ENCODE measurements at places on chromosomes 3 and 15.

DNA sequence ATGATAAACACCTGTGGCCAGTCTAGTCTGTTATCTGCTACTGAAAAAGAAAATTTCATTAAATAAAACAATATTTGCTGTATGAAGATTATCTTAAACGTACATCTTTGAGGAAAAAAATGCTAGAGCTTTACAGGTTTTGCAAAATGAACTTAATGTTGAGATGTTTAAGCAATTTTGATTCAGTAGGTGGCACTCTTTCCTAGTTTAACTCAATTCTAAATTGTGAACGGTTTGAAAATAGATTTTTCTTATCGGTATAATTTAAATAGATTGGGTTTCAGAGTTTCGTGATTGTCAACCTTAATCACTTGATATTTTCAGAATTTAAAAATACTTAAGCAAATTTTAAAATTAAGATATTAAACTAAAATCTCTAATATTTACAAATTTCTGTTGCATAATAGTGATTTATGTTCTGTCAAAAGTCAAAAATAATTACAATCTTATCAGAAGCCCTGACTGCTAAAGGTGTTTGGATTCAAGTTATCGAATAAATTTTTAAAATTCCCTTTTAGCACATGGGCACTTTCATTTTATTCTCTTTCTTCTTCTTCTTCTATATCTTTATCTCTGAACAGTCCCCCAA, 7.0 kb upstream of the RNF111 start:
- DNase-seq: no peak

GRCh38 chr3:46092702-46093080, 65.4 kb upstream of the XCR1 start:
- no peak for DNase-seq

- no peak for DNase-seq
Measured at GRCh38 chr3:3013317-3014052, 96.7 kb downstream of the IL5RA start.

GRCh38 chr15:42270996-42271395, 2.0 kb upstream of the GANC start:
- no peak for DNase-seq

DNA sequence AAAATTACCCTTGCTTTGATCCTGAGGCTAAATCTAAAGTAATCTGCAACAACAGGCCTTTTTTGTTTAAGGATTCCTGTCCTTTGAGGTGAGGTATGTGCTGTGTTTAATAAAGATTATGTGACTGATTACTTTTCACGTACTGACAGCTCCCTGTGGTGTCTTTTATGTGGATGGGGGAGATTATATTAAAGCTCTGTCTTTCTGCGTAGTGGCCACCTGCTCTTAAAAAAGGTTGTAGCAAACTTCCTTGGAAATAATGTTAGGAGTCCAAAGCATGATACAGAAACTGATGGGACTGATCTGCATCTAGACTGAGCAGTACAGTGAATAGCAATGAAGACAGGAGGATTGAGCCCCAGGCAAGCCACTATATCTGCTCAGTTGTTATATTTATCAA, 453.0 kb upstream of the GOLIM4 start:
- DNase-seq: no peak

DNA sequence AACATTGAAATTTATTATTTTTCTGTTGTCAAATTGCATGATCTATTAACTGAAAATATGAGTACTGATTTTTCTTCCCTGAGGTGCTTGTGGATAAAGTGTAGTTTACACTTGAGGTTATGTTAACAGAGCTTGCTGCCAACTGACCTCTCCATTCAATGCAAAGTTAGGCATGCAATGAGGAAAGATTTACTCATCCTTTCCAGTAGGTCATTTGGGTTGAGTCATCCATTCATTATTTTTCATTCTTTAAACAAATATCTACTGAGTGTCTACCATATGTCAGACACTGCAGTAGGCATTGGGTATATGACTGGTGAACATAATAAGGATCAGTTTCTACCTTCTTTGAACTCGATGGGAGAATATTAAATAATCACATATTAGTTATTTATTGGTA, 604.1 kb downstream of the EDEM1 start:
- no peak for DNase-seq

DNA sequence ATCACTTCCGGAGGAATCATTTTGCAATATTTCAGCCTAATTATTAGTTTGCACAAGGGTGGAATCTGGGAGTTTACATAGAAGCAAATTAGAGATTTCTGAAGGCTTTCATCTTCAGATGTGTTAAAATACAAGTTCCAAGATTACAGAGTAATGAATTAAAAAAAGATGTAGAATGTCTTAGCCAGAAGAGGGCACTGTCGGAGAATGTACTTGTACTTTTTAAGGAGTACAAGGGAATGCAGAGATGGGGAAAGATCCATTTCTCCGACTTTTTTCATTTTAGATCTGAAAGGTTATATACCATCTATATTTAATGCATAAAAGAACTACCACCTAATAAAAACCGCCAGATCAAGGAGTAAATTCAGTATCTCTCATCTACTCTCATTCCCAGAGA, 43.1 kb upstream of the WDR5B start:
- DNase-seq: no peak

GRCh38 chr3:142888099-142888480, 793 bp downstream of the PCOLCE2 start:
- no peak for DNase-seq

DNA sequence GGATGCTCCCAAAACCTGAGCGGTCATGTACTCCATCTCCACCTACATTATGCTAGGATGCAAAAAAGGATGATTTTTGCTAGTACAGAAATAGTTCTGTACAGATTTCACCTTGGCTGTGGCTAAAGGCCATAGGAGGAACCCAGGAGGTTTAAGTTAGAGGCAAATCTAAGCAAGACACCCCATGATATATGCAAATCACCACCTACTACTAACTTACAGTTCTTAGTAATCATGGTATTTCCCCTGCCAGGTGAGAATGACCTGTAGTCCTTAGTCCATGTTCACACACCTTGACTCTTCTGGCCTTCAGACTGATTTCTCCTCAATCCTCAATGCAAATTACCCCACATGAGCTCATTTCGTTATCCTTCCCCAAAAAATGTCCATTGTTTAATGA, 154.2 kb downstream of the IMPG2 start:
- DNase-seq: no peak

DNA sequence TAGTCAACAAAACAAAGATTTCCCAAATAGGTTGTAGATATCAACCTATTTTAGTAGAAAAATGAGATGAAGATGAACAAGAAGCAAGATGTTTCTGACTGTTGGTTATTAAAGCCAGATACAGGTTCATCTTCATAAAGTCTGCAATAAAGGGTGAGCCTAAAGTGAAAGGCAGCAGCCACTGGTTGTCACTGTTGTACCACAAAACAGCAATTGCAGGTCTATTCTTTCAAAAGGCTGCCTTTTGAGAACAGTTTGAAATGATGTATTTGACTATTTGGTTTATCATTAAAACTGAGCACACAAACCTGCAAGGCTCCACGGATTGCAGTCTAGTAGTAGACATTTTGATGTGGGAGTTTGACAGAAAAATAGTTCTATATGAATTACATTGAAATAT, 543.4 kb downstream of the GBE1 start:
- DNase-seq: no peak

DNA sequence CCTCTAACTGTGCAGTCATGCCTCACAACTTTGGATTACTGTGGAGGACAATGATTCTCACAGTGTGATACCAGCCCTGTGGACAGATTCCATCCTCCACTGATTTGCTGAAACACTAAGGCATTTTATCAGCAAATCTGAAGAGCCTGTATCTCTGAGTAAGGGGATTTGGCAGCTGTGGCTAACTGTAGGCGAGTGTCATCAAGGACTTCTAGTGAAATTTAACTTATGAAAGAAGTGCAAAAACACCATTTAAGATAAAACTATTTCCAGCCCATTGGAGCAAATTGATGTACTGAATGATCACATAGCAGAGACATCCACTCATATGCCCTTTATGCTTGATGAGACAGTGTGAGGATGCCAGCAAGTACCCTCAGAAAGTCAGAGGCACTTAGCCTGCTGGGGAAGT, 13.9 kb upstream of the TMPRSS7 start:
- no peak for DNase-seq

DNA sequence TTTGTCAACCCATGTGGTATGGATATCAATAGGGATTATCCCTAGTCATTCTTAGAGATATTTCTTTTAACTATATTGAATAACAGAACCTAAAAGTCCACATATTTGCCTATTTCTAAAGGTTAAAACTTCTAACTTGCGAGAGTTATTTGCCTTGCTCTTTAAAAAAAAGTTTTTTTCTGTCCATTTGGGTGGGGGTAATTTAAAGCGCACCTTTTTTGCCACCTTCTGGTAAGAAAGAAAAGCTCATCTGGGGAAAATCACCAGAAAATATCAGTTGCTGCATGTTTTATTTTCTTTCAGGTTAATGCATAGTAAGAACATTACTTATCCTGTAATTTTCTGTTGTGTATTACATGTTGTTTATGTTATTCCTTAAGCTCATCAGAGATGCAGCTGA, 242.0 kb upstream of the GOLGA6L4 start:
- DNase-seq: no peak

- DNase-seq: no peak
Measured at GRCh38 chr3:105347625-105348302, 18.9 kb upstream of the ALCAM start.

GRCh38 chr3:128072454-128073184, 20.4 kb downstream of the SEC61A1 start:
- DNase-seq: no peak

DNA sequence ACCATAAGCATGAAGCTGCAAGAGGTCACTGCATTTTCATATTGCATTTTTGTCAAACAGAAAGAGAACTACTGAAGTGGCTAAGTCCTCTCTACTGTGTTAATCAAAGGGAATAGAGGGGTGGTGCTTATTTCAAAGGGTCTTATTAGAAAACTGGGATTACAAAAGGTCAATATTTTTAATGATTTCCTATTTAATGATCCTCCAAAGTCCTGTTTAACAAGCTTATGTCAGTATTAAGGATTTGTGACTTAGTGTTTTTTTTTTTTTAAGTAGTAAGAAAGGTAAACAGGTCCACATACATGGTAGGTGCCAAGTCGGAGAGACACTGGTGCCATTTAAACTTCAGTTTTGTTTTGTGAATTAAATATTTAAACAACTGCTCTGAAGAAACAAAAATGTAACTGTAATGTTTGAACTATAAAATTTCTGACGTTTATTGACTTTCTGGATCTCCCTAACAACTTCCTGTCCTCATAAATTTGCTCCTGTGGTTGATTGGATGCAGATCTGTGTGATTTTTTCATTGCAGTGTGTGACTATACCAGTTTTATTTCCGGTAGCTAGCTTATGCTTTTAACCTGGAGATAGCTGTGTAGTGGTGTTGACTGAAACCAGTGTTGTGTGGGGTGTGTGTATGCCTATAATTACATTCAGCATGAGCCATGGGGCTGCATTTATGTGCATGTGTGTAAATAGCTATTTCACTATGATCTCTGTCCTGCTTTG, 8.6 kb upstream of the CACNA1D start:
- no peak for DNase-seq

Measured in stimulated activated CD4-positive, alpha-beta T cell treated with anti-CD3 and anti-CD28 coated beads, Interleukin-1b, Interleukin-23, amount 100 ng/mL, for 4 hours (primary cell).